Stimulated activated CD8-positive, alpha-beta memory T cell treated with anti-CD3 and anti-CD28 coated beads, Interleukin-4, amount 100 ng/mL, for 4 hours (primary cell): ENCODE measurements at places on chromosomes 7 and 10.

- no peak for DNase-seq
Measured at GRCh38 chr10:132631338-132631735, 93.8 kb downstream of the INPP5A start.

DNA sequence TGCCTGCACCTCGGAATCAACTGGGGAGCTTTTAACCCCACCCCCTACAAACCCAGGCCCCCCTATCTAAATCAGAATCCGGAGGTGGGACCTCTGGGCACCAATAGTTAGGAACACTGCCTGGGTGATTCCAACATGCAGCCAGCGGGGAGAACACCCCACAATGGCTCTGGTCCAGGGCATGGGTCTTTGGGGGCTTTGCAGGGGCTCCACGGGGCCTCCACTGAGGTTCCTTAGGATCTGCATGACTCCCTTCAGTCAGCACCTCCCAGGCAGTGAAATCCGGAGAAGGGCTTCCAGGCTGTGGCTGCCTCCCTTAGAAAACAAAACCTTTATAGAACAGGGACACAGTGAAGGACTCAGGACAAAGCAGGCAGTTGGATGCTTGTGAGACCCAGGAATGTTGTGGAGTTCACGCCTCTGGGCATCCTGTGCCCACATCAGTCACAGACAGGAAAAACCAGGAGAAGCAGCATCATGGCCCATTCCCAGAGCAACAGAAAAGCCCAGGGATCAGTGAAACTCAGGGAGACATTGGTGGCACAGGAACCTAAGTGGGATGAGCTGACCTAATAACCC is 16.5 kb upstream of the AOC1 start:
- DNase-seq, result no peak

DNA sequence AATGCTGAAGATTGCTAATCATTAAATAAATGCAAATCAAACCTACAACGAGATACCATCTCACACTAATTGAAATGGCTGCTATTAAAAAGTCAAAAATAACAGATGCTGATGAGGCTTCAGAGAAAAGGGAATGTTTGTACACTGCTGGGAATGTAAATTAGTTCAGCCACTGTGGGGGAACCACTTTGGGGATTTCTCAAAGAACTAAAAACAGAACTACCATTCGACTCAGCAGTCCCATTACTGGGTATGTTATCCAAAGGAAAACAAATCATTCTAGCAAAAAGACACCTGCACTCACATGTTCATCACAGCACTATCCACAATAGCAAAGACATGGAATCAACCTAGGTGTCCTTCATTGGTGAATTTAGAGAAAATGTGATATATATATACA is 379.0 kb upstream of the CNTNAP2 start:
- DNase-seq, result no peak

GRCh38 chr10:14285941-14286560 is 44.7 kb downstream of the FRMD4A start:
- DNase-seq, result no peak

- no peak for DNase-seq
Measured at GRCh38 chr10:47397256-47397655, 13.2 kb upstream of the ZNF488 start.

DNA sequence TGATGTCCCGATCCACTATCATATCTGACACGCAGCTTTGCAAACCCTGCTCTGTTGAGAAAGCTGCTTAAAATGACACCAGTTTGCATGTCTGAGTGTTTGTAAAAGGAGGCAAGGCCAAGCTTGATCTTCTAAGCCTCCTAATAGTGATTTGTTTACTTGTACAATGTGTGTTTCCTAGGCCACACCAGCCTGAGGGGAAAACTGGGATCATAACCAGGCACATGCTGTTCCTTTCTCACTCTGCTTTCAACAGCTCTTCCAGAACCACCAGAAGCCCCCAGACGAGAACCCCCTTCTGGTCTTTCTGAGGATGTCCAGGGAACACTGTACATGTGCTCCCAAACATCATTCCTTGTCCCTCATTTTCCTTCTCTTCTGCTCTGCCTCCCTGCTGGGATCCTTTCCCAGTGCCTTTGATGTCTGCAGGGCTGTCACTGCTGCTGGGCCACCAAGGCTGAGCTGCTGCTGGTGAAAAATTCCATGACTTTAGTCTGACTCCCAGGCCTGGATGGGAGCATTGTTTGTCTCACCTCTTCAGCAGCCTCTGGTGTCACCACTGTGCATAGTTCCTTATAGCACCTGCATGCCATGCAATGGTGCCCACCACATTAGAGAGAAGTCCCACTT is 4.0 kb upstream of the LGI1 start:
- DNase-seq, result no peak

DNA sequence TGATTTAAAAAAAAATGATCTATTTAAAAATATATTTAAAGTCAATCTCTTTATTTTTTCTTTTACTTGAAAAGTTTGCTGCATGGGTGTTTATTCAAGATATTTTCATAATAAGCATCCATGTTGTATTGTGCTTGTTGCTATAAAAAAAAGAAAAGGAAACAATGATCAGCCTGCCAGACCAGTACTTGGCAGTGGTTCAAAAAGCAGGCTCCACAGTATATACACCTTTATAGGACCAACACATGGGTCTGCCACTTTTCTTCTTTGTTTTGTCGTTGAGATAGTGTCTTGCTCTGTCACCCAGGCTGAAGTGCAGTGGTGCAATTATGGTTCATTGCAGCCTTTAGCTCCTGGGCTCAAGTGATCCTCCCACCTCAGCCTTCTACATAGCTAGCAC is 228.0 kb downstream of the TWIST1 start:
- DNase-seq, result no peak

- no peak for DNase-seq
Measured at GRCh38 chr10:83012866-83013265, 1126.4 kb upstream of the GHITM start.
